ENCODE measurements at places on chromosomes 12 and 14.

- no peak for DNase-seq
Observed at GRCh38 chr12:84480803-84481202, 431.8 kb downstream of the SLC6A15 start.

GRCh38 chr14:29674566-29675285, 252.9 kb downstream of the PRKD1 start:
- DNase-seq = no peak

DNA sequence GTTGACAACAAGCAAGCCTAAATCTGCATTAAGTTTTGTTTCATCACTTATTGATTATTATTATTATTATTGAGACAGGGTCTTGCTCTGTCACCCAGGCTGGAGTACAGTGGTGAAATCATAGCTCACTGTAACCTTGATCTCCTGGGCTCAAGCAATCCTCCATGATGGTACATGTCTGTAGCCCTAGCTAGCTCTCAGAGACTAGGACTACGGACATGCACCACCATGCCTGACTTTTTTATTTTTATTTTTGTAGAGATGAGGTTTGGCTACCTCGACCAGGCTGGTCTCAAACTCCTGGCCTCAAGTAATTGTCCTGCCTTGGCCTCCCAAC, 35.7 kb upstream of the STK38L start:
- no peak for DNase-seq

DNA sequence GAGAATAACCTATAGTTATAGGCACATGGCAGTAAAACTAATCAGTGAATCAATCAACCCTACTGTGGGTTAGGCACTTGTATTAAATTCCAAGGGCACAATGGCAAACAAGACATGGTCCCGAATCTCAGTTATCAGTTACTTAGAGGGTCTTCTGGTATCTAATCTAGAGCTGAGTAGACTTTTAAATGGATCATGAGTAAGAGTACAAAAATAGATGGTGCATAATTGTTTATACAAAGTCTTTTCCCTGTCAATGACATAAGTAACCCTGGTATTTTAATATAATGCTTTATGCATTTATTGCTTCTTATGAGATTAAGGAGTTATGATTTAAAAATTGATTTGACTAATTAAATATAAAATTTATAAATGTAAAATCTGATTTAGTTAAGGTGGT, 23.0 kb upstream of the KCNJ8 start:
- no peak for DNase-seq

DNA sequence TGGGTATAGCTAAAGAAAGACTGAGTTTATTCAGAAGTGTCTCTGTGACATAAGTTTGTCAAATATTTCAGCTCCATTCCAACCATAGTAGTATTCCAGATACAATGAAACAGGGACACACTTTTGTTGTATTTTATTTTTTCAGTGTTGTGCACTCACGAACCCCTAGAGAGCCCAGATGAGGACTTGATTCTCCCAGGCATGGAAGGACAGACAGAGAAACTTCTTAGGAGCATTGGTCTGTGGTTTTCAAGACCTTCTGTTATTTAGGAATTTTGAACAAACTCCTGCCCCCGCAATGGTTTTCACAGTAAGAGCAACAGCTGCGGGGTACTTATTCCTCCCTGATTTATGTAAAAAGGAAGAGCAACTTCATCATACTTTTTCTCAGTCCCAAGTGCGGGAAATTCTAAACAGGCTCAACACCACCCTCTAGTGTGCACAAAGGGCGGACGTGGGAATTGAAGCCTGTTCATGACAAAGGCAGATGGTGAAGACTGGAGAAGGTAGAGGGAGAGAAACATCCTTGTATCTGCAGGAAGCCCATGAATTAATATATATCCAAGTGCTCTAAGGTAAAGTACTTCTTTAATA, 147.6 kb downstream of the PAH start:
- DNase-seq = peak; percentile 46

DNA sequence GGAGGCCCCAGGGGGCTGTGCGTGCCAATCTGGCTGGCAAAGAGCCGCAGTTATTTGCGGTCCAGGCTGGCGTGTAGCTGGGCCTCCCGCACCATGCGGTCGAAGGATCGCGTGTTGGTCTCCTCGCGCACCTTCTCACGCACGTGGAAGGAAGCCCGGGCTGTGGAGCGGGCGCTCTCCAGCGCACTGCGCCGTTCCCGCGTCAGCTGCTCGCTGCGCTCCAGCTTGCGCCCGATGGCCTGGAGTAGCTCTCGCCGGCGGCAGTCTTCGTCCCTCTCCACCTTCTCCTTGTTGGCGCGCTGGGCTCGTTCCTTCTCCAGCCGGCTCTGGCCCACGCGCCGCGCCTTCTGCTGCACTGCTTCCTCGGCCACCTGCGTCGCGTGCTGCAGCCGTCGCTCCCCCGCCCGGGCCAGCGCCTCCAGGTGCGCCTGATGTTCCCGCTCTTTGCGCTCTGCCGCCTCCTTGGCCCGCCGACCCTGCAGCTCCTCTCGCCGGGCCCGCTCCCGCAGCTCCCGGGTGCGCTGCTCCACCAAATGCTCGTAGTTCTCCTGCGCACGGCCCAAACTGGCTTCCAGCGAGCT, 3.1 kb downstream of the CCDC177 start:
- DNase-seq = no peak

- DNase-seq = no peak
Observed at GRCh38 chr12:8058506-8058905, 7.7 kb downstream of the C3AR1 start.

- no peak for DNase-seq
Observed at GRCh38 chr12:63909746-63910145, 65.2 kb downstream of the SRGAP1 start.

DNA sequence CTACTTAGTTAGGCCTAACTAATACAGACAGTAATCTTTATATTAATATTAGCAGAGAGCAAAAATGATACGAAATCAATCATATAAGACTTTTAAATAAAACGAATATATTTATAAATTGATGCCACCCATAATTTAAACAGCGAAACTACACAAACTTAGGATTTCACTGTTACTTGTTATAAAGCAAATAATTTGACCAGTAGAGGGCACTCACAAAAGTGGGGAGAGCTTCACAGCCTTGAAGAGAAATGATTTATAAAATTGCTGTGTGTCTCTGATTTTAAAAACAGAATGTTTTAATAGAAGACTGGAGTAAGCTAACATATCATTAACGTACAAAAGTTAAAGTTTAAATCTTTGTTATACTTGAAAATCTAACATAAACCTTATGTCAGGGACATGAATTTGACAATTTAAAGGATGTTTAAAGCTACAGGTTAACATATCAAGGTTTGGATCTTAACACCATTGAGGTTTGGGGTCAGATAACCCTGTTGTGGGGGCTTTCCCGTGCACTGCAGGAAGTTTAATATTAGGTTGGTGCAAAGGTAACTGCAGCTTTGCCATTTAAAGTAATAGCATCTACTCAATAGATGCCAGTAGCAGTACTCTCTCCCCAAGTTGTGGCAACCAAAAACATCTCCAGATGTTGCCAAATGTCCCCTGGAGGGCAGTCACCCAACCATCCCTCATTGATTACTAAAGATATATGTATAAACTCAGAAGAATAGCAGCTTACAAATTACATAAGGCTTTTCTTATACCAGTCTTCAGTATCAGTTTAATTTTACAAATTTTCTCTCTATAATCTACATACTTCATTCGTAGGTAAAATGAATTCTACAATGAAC, 9.3 kb downstream of the KRAS start:
- DNase-seq = no peak

GRCh38 chr12:109879351-109880042, 844 bp downstream of the GLTP start:
- DNase-seq = no peak

DNA sequence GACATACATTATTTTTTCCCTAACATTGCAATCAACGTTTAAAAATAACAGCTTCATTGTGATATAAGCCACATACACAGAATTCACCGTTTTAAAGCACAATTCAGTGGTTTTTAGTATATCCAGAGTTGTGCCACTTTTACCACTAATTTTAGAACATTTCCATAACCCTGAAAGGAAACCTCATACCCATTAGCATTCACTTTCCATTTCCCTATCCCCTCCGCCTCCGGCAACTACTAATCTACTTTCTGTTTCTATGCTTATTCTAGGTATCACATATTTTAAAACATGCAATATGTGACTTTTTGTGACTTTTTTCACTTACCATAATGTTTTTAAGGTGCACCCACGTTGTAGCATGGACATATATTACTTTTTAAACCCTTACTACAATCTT, 55.6 kb upstream of the ISM2 start:
- DNase-seq = no peak

GRCh38 chr12:104721039-104721405, 237.1 kb downstream of the SLC41A2 start:
- no peak for DNase-seq

DNA sequence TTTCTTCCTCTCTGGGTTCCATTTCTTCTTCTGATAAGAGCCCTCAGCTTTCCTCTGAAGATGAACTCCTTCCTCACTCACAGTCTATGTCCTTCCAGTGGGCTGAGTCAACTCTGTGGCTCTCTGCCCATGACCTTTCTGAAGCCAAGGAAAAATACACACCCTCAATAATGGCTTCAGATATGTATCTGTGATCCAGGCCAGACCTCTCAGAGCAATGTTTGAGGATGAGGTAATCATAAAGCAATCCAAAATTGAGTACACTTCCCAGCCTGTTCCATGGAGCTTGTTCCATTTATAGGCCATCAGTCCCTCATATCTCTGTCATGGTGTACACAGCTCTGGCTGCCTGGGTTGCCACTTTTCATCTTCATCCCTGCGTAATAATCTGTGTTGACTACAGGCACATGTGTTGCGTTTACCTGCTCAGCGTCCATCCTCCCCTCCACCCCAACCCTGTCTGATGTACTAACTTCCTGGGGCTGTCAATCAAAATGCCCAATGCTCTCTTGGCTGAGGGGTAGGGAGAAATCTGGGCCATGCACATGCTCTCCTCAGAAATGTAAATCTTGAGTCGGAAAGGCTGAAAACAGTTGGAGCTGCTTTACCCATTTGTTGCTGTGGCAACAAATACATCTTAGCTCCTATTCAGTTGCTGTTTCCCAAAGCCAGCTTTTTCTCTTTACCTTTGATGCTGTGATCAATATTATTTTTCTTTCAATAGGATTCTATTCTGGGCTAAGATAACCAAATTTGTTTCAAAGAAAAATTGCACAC, 377.8 kb upstream of the TMEM132C start:
- no peak for DNase-seq

GRCh38 chr14:60161196-60162107, 3.7 kb downstream of the DHRS7 start:
- DNase-seq = no peak

DNA sequence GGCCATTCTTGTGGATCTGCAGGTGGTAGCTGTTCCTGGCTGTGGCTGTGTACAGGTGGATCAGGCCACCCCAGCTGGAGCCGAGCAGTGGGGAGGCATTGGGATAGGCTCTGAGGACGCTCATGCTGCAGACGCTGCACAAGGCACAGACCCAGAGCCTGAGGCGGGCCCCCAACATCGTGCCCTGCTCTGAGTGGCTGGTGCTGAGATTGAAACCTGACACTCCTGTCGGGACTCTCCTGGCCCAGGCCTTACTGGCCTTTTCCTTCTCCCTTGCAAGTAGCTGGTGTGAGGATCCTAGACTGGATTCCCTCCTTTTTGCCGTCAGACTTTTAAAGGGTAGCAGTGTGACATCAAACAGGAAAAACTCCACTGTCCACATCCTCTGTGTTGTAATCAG, at the start of gene FGF23:
Gene FGF23, minus strand, starts transcription at position 308 of the 400 bp plus-strand sequence. Its CDS starts 130 bp downstream, at position 178.
- DNase-seq = peak; percentile 2

- DNase-seq = no peak
Observed at GRCh38 chr12:95623554-95624170, 72.4 kb upstream of the USP44 start.

DNA sequence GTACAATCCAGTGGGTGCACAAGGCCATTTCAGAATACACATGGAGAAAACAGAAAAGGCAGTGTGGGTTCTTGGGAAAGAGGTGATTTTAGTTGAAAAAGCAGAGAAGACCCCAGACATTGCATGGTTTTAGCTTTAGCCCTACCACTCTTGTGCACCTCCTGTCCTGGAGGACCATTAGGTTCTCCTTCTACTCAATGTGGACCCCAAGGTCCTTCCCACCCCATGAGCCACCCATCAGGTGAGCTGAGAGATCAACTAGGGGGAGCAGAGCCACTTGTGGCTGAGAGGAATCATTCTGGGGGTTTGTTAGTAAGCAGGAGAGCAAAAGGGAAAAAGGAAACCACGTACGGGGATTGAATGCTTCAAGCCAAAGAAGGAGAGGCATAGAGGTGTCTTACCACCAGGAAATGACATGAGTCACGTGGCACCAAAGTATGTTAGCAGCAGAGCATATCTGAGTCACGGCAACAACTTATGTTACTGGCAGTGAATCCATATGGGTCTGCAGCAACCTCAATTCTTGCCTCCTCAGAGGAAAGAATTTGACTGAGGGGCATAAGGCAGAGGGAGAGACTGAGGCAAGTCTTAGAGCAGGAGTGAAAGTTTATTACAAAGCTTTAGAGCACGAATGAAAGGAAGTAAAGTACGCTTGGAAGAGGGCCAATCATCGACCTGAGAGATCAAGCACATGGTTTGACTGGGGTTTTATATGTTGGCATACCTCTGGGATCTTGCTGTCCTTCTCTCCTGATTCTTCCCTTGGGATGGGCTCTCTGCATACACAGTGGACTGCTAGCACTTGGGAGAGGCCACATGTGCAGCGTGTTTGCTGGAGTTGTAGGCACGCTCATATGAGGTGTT, 73.9 kb downstream of the HSD17B6 start:
- DNase-seq = peak; percentile 74

DNA sequence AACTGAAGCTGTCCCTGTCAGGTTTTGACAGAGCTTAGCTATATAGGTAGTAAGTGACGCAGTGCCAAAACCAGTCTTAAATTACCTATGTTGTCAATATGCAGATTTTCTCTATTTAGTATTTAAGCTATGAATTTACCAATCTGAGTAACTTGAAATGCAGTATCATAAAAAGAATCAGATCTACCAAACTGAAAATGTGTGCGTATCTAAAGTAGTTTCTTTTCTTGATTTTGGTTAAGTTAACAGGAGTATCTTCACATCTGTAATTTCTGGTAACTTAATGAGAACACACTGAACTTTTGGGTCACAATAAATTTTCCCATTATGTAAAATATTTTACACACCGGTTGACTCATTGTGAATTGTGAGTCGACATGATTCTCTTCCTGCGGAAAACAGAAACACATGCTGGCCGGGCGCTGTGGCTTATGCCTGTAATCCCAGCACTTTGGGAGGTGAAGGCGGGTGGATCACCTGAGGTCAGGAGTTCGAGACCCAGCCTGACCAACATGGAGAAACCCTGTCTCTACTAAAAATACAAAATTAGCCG, 45.1 kb downstream of the TRAF3 start:
- no peak for DNase-seq

DNA sequence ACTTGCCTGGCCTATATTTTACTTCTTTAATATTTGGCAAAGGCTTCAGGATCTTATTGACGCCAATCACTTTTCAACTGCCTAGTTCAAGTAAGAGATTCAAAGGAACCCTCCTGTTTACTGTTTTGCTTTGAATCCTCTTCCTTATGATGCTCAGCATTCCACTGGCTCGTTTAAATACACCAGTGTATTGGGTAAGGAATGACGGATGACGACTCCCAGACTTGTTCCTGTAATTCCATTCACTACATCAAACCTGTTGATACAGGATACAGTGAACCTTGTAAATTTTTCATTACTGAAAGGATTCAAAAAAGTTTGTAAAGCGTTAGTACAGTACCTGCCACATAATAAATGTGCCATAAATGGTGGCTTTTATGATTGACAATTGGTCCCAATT, 1.7 kb upstream of the SYCP3 start:
- DNase-seq = no peak
